Activated CD4-positive, alpha-beta T cell treated with anti-CD3 and anti-CD28 coated beads for 24 hours (primary cell): ENCODE measurements at places on chromosomes 11 and 22.

DNA sequence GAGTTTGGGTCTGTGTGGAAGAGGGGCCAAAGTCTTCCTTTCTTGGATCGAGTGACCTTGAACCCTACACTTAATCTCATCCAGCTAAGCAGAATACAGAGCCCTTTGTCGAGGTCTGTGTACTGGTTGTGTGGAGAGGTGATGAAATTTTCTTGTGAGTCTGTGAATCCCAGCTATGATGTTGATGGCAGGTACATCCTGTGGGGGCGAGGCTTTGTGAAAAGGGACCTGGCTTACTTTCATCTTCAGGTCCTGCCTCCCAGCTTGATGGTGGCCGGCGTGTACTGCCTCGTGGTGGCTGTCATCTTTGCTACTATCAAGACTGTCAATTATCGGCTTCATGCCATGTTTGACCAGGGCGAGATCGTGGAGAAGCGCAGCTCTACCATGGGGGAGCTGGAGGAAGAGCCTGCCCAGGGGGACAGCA lies 1.0 kb downstream of the PCNX3 start:
- DNase-seq: no peak

DNA sequence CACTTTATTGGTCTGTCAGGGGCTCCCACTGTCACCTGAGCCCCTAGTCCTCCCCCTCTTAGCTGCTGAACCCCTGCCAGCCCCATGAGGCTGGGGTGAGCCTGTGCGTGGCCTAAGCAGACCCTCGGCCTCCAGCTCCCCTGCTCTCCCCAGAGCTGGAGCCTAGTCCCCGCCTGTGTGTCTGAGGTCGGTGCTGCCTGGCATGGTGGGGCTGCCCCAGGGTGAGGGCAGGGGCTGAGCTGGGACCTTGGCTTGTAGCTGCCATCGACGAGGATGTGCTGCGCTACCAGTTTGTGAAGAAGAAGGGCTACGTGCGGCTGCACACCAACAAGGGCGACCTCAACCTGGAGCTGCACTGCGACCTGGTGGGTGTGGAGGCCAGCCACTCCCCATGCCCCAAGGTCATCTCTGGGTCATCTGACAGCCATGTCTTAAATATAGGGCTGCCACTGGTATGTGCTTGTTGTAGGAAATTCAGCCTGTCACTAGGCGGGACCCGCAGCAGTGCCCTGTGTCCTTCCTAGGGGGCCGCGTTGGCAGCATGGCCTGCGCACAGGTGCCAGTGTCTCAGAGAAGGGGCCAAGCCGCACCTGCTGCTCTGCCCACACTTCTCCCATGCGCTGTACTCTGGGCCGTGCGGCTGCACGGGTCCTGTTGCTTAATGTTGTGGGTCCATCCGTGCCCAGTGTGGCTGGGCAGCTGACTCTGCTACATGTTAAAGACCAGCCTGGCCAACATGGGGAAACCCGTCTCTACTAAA lies 21.0 kb downstream of the PPIL2 start:
- no peak for DNase-seq

DNA sequence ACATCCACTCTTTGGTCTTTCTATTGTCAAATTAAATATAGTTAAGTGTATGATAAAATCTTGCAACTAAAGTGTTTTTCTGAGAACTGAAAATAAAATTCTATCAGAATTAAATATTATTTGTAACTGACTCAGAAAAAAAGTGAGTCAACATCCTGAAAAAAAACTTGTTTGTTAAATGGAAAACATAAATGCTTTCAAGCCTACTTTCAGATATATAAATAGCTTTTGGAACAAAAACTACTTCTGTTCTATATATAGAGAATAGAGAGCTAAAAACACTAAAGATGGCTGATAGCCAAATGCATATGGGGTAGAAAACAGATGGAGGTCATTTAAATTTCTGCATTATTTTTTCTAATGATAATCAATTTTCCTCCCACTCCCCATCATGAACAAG lies 61.8 kb downstream of the PIK3C2A start:
- no peak for DNase-seq

DNA sequence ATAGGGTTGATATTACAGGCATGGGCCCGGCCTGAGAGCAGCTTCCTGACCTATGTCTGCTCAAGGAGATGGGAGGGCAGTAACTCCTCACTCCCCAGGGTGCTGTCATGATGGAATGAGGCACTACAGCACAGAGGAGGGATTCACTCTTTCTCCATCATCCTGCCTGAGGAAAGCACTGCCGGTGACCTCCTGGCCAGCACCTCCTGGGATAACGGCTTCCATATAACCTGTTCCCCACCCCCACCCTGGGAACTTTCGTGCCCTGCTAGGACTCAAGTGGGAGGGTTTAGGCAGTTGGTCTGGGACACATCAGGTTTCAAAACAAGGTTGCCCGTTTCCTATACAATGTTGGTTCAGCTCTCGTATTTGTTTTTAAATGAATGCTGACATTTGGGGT lies 42.7 kb upstream of the MN1 start:
- no peak for DNase-seq

- no peak for DNase-seq
Measured at GRCh38 chr11:101487775-101488174, 96.0 kb downstream of the TRPC6 start.

DNA sequence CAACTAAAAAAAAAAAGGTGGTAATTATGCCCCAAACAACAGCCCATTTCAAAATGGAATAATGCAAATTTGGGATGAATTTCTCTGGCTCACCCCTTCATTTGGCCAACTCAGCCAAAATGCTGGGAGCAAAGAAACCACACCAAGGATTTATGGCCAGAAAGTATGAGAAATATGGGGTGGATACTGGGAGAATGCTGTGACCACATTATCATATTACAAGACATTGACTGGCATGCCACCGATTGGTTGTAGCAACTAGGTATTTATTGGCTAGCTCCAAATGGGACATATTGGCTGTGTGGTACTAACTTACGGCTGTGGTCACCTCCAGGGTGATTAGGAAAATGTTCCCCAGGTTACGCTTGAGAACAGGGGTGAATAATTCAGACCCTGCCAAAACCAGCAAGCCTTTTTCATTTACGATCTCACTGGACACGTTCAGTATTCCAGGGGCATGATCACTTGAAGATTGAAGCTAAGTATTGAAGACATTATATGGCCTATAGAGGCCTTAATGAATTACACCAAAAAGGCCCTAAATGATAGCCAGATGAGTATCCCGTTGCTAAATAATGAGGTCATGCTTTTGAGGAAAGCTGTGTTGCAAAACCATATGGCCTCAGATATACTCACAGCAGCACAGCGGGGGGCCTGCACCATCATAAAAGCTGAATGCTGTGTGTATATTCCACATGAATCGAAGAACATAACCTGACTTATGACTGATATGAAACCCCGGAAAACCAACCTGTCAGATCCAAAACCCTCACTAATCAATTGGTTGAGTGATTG lies 3.8 kb upstream of the FDX1 start:
- DNase-seq: no peak

DNA sequence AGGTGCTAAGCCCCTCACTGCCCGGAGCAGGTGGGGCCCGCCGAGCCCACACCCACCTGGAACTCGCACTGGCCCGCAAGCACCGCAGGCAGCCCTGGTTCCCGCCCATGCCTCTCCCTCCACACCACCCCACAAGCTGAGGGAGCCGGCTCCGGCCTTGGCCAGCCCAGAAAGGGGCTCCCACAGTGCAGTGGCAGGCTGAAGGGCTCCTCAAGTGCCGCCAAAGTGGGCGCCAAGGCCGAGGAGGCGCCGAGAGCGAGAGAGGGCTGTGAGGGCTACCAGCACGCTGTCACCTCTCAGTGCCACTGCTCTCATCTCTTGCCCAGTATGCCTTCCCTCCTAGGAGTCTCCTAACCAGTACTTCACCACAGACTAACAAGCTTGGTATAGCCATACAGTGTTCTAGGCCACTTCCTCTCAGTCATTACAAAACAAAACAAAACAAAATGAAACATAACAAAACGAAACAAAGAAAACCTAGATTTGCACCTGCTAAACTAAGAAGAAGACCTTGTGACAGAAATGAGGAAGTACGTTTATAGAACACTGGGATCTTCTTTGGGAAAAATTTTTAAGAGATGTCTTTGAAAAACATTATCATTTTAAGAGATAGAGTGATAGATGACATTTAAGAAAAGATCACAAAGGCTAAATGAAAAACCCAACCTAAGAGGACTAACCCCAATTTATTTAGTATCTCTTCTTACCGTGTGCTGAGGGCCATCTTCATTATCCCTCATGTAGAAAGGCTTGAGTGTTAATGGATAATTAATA lies 47.7 kb upstream of the GAB2 start:
- no peak for DNase-seq

DNA sequence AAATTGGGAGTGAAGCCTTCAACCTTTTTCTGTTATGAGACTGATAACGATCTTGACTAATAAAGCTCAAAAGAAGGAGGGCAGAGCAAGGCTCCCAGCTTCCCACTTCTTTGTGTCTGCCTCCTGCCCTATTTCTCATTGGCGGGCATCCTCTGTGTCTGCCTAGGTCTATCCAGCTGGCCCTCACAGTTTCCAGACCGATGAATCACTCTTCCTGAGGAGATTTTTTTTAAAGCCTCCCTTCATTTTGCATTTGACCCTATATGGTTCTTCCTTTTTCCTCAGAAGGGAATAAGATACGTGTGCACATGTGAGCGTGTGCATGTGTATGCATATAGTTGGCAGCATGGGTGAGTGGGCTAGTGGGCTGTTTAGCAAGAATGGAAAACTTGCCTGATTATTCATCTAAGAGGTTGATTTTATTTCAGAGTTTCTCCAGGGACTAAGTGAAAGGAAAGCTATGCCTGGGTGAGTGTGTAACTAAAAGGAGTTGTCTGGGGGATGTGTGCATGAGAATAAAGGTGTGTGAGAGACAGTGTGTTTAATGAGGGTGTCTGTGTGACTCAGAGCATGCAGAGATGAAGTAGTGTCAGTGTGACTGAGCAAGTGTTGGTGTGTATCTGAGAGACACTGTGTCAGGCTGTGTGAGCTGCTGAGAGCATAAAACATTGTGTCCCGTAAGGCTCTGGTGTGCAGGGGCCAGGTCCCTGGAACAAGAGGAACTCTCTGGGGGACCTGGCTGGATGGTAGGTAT lies 12.2 kb downstream of the PHLDB1 start:
- DNase-seq: no peak

DNA sequence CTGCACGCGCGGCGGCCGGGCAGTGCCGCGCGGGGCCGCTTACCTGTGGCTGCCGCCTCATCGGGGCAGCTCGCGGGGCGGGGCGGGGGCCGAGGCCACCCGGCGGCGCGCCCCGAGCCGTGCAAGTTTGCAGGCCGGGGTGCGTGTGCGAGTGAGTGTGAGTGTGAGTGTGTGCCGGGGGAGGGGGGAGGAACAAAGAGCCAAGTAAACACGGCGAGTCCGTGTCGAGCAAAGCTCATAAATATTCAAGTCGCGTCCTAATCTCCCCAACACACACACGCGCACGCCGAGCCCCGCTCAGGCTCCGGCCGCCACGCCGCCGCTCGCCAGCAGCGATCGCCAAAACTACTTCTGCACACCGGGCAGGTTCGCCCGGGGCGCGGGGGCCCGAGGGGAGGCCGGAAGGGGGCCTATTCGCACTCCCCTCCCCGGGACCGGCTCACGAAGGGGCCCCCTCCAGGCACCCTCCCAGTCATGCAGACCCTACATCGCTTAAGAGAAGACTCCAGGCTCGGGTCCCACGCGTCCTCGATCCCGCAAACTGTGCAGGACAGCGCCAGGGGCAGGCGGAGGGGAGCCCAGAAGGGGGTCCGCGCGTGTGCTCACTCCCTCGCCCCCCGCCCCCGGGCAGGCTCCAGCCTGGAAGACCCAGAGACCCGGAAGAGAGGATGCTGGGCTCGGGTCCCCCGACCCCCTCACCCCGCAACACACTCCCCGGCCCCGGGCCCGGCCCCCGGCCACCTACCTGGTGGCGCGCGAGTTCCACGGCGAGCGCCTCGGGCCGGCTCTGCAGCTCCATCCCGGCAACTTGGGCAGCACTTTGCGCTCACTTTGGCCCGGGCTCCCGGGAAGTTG lies 827 bp downstream of the PHF21B start:
- DNase-seq: no peak
